Gastroesophageal sphincter (tissue), 4 donors: ENCODE measurements at places on chromosomes 1 and 21. TPM values are rescaled to one million over a fixed set of nuclear protein-coding genes. Genes with fewer than 3 reads are reported as not detected.

DNA sequence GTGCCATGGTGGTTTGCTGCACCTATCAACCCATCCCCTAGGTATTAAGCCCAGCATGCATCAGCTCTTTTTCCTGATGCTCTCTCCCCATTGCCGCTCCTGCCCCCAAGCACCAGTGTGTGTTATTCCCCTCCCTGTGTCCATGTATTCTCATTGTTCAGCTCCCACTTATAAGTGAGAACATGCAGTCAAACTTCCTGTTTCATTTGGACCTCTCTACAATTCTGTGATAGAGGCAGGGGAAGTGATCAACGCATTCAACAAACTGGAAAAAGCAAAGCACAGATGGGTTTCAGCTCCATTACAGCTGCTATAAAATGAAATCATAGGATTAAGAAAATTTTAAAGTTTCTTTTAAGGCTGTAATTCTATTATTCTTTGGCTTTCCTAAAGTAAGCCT, 23.3 kb upstream of the CD55 start:
- no peak for ATAC-seq

The ITLN2 gene
- not detected for total RNA-seq

- ATAC-seq, result no peak
These were observed 199.1 kb downstream of the SLC45A1 start for GRCh38 chr1:8516793-8517556.

DNA sequence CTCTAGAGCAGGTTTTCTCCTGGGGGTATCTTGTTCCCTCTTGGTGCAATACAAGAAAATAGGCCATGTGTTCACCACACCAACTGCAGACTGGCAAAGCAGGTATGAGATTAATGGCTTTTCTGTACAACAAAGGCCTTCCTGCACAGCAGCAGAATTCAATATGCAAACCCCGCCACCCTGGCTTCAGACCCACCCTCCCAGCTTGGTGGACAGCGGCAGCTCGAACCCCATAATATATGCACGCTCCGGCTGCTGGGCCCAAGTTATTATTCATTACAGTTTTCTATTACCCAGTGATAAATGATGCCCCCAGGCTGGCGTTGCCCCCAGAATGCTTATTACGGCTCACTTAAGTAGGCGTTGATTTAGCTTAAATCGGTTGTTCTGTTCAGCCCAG, 144.2 kb downstream of the RRAGC start:
- ATAC-seq, result no peak

The COPA gene
- total RNA-seq, result 123 TPM

DNA sequence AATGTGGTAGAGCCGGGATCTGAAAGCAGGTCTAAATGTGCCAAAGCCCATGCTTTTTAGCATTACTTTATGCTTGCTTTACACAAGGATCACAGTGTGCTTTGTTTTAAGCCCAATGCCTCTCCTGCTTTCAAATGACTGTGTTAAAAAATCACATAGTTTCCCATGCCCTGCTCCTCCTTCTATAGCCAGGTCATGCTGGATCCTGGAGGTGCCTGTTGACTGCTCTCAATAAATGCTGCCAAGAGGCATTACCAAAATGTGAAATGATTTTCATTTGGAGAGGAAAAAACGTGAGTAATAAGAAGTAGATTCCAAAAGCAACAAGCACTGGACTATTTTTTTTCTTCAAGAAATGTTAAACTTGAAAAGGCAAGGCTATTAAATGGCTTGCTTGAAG, 420.7 kb upstream of the USP24 start:
- peak; percentile 35 for ATAC-seq

The CRABP2 gene
- 0.54 TPM for total RNA-seq

The CFAP141 gene
- total RNA-seq, result not detected

DNA sequence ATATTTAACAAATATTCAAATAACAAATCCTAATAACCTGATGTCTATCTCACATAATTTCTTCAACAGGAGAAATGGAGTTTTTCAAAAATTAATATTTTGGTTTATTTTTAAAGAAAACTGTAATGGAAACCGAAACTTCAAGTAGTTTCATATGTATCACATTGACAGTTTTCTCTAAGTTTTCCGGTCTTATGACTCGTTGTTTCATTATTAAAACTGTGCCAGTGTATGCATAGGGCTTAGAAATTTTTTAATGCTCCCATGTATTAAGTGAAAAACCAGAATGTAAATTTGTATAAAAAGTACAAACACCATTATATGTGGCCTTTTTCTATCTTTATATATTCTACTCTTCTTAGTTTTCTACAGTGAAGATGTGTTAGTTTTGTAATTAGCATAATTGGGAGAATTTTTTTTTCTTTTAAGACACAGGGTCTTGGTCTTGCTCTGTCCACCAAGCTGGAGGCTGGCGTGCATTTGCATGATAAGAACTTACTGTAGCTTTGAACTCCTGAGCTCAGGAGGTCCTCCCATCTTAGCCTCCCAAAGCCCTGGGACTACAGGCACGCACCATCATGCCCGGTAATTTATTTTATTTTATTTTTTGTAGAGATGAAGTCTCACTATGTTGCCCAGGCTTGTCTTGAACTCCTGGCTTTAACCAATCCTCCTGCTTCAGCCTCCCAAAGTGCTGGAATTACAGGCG, 43.9 kb upstream of the SAMSN1 start:
- no peak for ATAC-seq

- no peak for ATAC-seq
These were observed 28.9 kb downstream of the ODR4 start for GRCh38 chr1:186404454-186405051.

GRCh38 chr1:183484254-183484653, 12.0 kb downstream of the SMG7 start:
- no peak for ATAC-seq

GRCh38 chr1:14440166-14440565, 158.3 kb upstream of the KAZN start:
- ATAC-seq, result no peak

The OR2T33 gene
- total RNA-seq, result not detected

DNA sequence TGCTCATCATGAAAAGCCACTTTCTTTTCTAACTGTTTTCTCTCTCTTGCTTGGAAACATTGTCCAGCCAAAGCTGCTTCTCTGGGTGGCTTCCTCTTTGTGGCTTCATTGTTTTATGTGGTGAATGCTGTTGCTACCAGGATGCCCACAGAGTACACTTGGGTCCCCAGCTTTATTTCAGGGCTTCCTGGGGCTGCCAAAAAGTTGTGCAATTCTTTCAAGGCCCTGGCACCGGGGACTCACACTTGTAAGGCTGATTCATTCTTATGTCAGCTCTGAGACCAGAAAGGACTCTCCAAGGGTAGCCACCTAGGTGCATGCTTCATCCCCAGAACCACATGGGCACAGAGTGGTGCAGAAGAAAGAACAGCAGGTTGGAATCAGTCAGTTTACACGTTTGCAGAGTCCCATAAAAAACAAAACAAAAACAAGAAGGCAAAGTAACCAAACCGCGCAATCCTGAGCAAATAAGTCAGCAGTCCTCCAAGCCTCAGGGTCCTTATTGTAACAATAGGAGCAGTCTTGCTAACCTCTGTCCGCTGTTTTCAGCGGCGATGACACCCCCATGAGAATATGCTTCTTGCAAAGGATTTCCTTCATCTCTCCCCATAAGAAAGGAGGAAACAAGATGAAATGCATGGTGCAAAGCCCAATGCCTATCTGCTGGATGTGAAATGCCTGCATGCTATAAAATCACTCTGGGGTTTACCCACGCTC, 89.9 kb upstream of the SSX2IP start:
- ATAC-seq, result no peak

- ATAC-seq, result no peak
These were observed 76.4 kb downstream of the SNRPE start for GRCh38 chr1:203937678-203938330.

DNA sequence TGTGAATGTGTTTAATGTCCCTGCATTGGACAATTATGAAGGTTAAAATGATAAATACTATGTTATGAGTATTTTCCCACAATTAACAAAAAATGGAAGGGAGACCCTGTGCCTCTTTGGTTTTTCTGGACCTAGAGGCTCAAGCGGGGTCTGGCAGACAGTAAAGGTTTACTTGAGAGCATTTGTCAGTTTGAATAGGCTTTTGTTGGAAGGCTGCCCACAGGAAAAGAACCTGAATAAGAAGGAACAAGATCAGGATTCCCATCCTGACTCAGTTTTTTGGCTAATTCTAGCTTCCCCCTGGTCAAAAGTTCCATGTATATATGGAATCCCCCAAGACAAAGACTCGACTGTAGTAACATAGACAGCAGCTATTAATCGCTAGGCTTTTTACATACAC, 150.9 kb upstream of the JUN start:
- no peak for ATAC-seq

DNA sequence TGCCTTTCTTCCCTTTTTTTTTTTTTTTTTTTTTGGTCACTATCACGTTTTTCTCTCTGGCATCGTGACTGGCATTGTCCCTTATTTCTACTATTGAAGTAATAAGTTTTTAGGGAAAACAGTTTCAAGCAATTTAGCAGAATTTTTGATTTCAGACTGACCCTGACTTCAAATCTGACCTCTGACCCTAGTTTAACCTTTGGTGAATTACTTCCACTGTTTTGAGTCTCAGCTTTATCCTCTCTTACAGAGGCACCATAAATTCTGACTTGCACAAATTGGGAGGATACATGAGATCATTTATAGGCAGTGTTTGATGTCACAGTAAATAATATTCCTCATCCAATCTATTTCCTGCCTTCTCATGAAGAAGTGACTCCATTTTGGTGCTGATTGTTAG, 187.0 kb downstream of the FASLG start:
- no peak for ATAC-seq

DNA sequence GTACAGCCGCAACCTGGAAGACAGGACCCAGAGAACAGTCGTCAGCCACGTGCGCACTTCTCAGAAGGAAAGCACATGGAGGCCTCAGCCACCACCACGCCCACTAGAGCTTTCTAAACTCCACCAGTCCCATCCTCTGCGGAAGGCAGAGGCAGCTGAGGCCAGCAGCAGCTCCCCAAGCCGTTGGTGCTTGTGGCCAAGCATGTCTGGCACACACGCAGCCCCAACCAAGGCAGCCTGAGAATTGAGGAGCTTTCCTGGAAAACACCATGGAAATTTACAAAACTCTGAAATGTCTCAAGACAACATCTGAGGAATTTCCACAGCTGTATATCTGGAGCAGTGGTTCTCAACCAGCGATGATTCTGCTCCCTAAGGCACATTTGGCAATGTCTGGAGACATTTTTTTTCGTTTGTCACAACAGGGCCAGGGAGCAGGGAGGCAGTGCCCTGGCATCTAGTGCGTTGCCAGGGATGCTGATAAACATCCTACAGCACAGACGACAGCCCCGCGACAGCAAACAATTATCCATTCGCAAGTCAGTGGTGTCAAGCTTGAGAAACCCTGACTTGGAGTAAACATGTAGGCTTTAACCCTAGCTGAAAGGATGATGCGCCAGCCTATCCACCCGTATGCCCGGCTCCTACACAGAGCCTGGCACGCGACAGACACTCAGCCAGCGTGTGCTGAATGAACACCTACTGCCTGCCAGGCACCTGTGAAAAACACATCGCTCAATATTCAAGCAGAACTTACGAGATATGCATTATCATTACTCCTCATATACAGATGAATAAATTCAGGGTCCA, 24.7 kb downstream of the NPHP4 start:
- peak; percentile 75 for ATAC-seq

The NMNAT2 gene
- 1.7 TPM for total RNA-seq
